ENCODE measurements at places on chromosomes 7 and 10.

DNA sequence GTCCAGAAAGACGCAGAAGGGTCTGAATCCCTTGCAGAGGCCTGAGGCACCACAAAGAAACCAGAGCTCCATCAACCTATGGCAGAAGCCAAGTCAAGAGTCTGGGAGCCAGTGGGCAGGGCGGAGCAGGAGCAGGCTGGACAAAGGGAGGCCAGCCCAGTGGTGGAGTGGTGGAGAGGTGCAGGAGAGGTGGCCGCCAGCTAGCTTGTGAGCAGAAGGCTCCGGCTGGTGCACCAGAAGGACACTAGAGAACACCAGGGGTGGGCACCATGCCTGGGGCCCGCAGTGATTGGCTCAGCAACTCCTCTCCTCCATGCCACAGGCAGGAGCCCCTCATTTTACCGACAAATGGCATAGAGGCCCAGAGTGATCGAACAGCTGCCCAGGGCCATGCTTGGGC lies 186.6 kb downstream of the GRID1 start:
- no peak for DNase-seq

DNA sequence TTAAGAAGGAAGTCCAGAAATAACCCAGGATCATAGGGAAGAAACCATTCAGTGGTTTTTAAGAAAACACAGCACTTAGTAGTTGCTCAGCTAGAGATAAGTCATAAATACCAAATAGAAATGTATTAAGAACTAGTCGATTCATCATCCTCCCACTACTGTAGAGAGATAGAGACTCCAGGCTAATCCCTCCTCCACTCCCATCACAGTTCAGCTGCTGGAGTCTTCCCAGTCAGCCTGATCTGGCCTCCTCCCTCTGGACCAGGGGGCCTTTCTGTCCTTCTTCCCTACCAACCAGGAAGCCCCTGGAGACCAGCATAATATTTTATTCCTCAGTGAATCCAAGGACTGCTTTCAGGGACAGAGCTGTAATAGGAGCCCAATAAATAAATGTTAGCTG lies 294.1 kb upstream of the YAE1 start:
- DNase-seq = peak; percentile 15

DNA sequence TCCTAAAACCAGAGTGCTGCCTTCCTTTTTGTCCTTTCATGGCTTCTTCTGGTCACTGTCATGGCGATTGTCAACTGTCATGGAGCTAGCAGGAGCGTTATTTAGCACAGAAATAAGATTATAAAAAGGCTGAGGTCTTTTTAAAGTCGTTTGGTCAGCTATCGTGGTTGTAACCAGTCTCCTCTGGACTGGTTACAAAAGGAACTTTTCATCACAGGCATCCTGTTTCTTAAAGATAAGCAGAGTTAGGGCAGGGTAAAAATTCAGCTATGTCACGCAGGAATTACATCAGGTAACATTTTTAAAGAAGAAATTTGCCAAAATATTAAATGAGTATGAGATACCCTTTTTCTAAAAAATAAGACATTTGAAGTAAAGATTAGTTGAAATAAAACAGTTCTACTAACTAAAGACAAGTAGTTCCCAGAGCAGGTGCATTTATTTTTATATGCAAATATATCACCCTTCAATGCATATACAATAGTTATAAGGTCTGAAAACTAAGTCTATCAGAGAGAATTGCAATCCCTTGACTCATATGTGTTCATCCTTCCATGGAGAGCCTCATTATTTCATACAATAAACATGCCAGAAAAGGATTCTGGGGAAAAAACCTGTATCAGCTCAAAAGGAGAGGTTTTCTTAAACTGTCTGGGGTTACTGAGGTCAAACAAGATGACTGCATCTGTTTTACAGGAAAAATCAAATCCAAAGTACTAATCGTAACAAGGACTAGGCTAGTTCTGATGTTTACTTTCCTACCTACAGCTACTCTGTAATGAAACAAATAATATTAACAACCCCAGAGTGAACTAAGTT lies 20.9 kb downstream of the FAM24A start:
- no peak for DNase-seq

DNA sequence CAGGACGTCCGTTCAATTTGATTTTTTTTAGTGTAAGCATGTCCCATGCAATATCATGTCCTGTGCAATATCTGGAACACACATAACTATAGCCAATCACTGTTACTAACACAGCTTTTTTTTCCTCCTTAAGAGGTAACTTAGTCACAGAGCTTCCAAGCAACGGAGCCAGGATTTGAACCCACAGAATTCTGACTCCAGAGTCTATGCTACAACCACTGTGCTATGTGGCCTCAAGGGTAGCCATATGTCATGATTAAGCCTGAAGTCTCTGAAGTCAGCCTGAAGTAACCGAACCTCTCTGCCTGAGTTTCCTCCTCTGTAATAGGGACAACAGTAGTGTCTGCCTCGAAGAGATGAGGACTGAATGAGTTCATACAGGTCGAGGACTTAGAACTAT lies 42.2 kb upstream of the TCF7L2 start:
- no peak for DNase-seq

DNA sequence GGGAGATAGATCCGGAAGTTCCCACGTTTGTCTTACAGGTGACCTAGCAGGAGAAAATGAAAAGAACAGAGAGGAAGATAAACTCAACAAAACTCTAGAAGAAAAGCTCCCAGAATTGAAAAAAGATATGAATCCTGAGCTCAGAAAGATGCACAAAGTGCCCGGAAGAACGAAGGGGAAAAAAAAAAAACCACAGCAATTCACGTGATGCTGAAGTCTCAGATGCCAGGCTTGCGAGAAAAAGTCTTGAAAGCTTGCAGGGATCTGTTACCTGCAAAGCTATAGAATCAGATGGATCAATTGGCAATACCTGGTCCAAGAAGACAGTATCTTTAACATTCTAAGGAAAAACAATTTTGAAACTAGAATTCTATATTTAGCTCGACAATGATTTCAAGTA lies 33.5 kb downstream of the CARD11 start:
- no peak for DNase-seq

GRCh38 chr7:47008461-47008860 lies 573.5 kb downstream of the TNS3 start:
- no peak for DNase-seq

DNA sequence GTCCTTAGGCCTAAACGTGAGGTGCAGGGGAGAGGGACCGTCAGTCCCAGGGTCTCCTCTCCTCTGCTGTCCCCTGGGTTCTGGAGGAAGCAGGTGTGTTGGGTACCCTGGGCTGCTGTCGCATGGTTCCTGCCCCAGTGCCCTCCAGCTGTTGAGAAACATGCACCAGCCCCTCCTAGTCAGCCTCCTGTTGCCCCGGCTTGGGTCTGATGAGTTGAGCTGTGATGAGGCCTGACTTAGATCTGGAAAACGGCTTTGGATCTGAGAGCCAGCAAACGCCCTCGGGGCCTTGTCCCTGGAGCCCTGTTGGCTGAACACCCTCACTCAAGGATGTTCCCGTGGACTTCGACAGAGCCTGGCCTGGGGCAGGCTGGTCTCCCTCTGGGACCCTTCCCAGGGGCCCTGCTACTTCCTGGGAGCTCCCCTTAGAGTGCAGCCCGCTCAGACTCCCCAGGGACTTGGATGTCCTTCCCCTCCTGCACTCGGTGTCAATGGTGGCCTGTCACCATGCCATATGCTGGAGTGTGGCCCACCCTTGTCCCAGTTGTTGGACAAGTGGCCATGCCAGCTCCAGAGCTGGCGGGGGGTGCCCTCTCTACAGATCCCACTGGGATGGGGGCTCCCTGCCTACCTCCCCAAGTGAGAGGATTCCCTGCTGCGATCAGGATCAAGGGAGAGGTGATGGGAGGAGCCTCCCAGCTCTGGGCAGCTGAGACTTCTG lies 12.3 kb downstream of the ZNF316 start:
- DNase-seq = no peak

DNA sequence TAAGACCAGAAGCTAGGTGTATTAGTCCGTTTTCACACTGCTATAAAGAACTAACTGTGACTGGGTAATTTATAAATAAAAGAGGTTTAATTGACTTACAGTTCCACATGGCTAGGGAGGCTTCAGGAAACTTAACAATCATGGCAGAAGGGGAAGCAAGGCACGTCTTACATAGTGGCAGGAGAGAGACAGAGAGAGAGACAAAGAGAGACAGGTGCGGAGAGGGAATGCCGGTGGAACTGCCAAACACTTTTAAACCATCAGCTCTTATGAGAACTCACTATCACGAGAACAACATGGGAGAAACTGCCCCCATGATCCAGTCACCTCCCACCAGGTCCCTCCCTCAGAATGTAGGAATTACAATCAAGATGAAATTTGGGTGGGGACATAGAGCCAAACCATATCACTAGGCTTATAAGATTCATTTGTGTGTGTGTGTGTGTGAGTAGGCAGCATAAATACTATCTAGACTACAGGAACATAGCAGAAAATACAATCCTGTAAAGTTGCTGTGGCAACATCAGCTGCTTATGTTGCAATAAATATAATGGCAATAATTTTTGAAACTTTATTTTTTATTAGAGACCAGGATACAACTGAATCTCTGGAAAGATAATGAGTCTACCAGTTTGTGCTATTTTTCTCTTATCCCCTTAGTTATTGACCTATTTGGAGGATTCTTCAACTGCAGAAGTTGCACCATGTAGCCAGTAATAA lies 77.1 kb downstream of the NRF1 start:
- DNase-seq = no peak

DNA sequence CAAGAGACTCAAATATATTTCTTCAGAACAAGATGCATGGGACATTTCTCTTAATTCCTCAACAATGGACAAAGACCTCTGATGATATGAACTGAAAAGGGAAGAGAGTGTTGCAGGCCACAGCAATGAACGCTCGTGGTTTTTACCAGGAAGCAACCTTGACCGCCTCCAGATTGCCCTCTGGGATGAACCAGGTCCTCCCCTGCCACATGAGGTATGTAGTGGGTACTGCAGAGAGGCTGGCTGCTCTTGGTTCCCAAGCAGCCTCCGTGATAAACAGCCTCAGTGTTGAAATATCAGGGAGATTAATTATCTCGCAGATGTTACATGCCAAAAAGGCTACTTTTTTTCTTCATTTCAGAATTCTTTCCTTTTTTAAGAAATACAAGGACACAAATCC lies 338.8 kb downstream of the ELMO1 start:
- DNase-seq = peak; percentile 17

DNA sequence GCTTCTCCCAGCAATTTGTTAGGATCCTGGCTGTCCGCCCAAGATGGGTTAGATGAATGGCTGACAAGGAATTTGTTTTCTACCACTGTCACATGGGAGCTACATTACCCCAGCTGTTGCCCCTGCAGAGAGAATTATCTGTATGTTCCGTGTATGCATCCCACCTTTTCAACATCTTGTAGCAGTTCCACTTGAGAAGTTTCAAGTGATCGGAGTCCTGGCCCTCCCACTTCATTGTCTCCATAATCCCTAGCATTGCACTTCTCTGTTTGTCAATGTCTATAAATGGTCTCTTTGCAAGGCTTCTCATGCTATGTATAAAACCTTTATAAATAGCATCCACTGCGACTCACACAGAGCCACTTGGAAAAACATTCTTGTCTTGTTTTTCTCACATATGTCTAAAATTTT lies 972.5 kb downstream of the CNTNAP2 start:
- DNase-seq = peak; percentile 59

DNA sequence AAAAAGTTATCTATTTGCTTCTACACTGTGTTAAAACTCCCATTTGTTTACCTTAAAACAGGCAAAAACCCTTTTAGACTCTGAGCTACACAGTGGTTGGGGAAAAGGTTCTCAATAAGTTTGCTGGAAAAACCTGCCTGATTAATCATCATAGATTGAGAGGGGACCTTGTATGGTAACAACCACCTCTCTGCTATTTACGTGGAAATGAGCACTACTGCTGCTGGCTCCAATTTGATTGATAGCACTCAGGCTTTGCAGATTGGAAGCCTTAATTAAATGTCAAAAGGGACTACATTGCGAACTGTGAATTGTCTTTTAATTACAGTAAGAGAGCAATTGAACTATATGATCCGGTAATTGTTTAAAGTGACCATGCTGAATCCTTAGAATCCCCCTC lies 119.0 kb upstream of the IMMP2L start:
- DNase-seq = no peak

DNA sequence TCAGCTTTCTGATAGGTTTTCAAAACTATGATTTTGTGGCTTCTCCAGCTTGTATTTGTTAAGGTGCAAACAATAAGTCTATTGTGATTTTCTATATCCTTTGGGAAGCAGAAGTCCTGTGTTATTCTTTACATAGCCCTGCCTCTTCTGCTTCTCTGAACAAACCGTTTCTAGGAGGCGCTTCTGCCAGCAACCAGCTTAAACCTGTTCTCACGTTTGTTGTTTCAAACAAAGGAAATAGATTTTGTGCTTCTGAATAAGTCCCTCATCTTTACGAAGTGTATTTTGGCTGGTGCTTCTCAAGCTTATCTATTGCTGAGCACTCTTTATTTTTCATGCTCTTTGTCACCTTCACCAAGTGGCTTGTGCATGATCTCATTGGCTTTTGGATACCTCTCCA lies 61.0 kb downstream of the VTI1A start:
- DNase-seq = no peak

GRCh38 chr7:90965211-90965610 lies 299.0 kb upstream of the FZD1 start:
- no peak for DNase-seq

DNA sequence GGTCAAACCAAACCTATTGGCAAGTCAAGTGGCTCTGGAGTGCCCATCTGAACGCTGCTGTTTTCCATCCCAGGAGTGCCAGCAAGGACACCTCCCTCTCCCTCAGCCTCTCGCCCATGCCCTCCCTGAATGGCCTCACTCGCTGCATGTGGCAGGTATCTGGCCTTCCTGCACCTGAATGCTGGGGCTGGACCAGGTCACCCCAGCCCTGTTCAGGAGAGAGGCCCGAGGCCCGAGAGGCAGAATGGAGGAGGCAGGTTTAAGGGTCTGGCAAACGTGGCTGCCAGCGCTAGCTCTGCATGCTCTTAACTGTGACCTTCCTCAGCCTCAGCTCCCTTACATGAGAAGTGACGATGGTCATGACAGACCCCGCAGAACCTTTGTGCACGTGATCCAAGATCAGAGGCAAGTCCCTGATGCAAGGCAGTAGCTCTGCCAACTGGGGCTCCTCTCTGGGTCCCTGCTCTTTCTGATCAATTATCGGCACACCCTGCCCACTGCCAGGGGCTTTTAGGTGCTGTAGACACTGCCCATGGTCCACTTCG lies 295.7 kb upstream of the ZMIZ1 start:
- no peak for DNase-seq

GRCh38 chr7:123797673-123798531 lies 47.1 kb upstream of the HYAL4 start:
- DNase-seq = peak; percentile 90

- peak; percentile 85 for DNase-seq
Measured at GRCh38 chr7:81264116-81264515, 345.3 kb upstream of the SEMA3C start.

DNA sequence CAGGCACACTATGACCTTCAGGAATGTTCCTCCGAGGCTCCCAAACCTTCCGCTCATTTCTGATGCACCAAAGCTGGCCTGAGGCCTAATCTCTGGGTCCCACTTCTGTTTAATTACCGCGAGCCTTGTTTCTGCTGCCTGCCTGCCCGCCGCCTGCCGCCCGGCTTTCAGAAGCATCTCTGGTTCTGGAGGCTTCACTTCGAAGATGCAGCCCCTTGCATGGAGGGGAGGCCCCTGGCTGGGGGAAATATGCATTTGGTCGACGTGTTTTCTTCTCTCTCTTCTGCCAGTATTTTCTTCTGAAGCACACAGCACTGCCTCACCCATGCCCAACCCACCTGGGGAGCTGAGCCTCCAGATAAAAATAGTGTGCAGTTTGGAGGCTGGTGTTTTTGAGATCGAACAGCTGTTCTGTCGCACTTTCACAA lies 166.9 kb downstream of the PAXIP1 start:
- DNase-seq = no peak

- peak; percentile 81 for DNase-seq
Measured at GRCh38 chr10:98446661-98447221, at the start of gene HPS1. TSS of gene HPS1 (minus strand) at chr10:98446935. CDS start at chr10:98443240, 3,695 bp downstream.
